NCI-H187 (cell line): ENCODE measurements at places on chromosomes 6 and 20.

GRCh38 chr6:54157405-54157804, 46.2 kb downstream of the MLIP start:
- DNase-seq = no peak

GRCh38 chr6:11855743-11856142, 77.1 kb upstream of the ADTRP start:
- no peak for DNase-seq

DNA sequence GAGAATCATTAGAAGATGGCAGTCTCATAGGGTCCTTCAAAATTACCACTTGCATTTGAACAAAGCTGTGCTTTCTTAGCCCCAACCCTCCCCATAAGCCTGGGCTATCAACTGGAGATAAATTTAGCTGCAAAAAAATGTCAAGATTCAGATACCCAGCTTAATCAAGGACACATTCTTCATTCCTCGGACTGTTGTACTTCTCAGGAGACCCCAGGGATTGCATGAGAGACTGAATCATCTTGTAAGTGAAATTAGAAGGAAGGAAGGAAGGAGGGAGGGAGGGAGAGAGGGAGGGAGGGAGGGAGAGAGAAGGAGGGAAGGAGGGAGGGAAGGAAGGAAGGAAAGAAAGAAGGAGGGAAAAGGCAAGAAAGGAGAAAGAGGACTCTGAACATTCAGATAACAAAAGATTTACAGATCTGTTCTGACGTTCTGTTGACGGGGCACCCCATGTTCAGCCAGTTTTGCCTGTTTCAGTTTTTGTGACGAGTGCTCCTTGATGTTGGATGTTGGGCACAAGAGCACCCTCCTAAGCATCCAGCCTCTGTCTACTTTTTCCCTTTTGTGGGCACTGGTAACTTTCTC, 498.7 kb downstream of the PREX1 start:
- no peak for DNase-seq

GRCh38 chr20:61932199-61932592, 133.5 kb downstream of the TAF4 start:
- DNase-seq = no peak

DNA sequence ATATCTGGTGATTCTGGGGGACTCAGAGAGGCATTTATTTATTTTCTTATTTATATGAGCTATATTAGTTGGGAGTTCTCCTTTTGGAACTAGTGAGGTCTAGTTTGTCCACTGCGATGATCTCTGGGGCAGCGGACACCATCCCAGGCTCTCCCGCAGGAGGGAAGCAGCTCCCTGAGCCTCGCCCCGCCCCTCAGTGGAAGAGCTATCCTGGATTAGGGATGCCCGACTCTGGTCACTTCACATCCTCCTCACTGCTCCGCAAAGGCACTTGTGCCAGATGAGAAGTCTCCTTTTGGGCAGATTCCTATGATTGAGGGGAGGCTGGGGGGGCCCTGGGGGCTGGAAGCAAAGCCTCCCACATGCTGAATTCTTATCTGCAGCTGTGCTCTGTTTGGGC, 3.6 kb upstream of the MAS1 start:
- no peak for DNase-seq

DNA sequence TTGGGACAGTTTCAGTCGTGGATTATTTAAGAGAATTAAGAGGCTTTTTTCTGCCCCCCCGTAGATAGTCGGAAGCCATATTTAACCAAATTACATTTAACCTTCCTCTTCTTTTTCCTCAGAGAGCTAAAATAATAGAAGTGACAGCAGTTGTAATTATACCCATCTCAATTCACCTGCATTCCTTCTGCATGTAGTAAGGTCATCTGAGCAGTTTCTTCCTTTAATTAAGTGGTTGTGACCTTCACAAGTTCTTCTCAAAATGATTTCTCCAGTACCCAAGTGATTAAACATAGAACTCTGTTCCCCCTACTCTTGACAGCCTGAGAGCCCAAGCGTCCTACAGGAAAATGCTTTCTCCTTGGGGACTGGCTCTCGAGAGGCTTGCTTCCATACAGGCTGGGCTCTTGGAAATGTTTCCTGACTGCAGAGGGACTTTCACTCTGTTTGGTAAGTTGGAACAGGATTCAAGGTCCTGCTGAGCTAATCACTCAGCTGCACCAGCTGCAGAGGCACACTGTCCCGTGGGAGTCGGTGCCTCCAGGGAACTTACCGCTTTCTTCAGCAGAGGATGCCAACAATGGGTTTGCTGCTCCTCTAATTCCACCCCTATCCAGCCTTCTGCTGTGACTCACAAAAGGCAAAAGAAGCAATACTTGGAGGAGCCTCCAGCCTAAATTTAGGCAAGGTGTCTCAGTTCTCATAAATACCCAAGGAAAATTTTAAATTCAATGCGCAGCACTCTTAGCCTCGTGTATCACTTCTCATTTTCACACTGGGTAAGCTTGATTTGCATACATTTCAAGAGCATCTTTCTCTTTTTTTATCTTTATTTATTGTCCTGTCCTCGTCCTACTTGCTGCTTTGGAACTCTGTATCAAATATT, 414.9 kb downstream of the KIF16B start:
- DNase-seq = no peak

DNA sequence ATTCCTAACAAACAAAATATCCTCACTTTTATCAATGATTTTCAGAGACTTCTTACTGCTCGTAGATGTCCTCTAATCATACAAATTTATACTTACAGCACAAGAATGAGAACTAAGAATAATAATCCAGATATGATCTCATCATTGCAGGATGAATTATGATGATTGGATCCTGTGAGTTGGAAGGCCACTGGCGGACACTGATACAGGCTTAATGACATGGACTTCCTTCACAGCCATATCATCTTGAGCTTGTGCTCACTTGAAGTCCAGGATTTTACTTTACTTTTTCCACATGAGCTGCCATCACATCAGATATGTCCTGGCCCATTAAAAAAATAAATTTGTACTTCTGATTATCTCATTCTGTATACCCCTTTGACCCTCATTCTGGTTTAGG, 94.3 kb downstream of the NKAIN2 start:
- DNase-seq = no peak

- DNase-seq = no peak
Observed at GRCh38 chr20:36167902-36168503, 13.5 kb downstream of the EPB41L1 start.

DNA sequence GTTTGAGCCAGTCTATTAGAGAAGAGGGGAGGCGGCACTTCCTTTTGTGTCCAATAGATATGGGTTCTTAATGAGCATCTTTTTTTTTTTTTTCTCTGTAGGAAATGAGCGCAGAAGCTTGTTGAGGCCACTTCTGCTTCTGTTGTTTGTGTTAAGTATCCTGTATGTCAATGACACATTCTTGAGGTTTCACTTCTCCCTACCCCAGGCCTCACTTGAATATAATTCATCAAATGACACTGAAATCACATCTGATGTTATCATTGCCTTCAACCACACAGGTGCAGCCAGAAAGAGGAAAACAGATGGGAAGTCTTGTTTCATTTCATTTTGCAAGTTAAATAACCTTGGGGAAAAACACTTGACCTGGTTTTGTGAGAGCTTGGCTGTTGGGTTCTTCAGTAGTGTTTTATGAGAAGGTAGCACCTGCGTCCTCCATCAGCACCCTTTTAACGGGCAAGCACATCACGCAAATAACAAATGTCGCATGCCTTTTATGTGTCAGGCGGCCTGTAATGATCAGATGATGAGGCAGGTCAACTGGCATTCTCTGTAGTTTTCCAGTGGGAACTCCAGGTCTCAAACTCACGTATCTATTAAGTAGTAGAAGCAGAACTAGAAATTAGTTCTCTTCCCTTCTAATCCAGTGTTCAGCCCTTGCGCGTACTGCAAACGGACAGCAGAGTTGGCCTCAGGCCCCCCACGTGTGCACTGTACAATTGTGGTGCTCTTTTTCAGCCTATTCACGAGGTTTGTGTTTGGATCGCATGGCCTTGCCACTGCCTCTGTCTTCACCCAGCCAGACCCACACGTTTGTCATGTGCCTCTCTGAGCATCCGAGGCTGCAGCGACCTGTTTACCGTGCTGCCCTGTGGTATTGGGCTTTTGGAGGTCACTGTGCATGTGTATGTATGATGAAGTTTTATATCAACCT, 23.5 kb downstream of the PLEKHG1 start:
- DNase-seq = peak; percentile 71

- DNase-seq = no peak
Observed at GRCh38 chr6:134925800-134926199, 24.1 kb downstream of the ALDH8A1 start.

GRCh38 chr6:143539734-143540133, 28.2 kb upstream of the FUCA2 start:
- DNase-seq = no peak

- DNase-seq = no peak
Observed at GRCh38 chr6:21772884-21773575, 179.5 kb downstream of the SOX4 start.

- DNase-seq = no peak
Observed at GRCh38 chr6:14440940-14441781, 323.6 kb downstream of the CD83 start.

- no peak for DNase-seq
Observed at GRCh38 chr6:21149470-21149869, 444.1 kb upstream of the SOX4 start.

GRCh38 chr20:53841741-53842140, 228.7 kb downstream of the BCAS1 start:
- no peak for DNase-seq

DNA sequence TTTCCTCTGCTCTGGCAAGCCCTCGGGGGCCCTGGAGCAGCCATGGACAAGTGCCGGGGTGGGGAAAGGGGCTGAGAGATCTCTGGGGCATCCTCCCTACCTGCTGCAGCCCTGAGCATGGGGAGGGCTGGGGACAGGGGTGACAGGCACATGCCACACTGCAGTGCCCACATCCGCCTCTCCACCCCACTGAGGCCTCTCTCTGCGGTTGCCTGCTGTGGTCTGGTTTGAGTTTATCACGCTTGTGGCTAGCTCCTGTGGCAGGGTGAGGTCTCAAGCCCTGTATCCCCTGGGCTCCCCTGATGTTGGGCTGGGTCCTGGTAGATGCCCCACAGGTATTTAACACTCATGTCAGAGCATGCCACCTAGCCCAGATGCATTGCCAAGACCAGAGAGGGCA, 52.9 kb upstream of the MLN start:
- DNase-seq = no peak

GRCh38 chr6:61909486-61909885, 376.5 kb downstream of the KHDRBS2 start:
- no peak for DNase-seq

DNA sequence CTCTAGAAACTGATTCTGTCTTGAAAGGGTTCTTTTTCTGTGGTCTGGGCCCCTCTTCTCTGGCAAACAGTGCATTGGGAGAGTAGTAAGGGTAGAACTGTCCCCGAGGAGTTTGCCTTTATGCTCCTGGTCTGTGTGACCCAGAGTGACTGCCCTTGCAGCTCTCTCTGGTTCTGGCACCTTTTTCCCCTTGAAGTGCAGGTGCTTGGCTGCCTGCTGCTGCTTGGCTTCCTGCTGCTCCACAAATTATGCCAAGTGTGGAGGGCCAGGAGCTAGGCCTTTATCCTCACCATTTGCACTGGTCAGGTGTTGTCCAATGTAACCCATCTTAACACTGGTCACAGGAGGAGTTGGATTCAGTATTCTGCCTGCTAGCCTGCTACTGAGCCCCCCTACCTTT, 11.2 kb downstream of the KIZ start:
- no peak for DNase-seq

DNA sequence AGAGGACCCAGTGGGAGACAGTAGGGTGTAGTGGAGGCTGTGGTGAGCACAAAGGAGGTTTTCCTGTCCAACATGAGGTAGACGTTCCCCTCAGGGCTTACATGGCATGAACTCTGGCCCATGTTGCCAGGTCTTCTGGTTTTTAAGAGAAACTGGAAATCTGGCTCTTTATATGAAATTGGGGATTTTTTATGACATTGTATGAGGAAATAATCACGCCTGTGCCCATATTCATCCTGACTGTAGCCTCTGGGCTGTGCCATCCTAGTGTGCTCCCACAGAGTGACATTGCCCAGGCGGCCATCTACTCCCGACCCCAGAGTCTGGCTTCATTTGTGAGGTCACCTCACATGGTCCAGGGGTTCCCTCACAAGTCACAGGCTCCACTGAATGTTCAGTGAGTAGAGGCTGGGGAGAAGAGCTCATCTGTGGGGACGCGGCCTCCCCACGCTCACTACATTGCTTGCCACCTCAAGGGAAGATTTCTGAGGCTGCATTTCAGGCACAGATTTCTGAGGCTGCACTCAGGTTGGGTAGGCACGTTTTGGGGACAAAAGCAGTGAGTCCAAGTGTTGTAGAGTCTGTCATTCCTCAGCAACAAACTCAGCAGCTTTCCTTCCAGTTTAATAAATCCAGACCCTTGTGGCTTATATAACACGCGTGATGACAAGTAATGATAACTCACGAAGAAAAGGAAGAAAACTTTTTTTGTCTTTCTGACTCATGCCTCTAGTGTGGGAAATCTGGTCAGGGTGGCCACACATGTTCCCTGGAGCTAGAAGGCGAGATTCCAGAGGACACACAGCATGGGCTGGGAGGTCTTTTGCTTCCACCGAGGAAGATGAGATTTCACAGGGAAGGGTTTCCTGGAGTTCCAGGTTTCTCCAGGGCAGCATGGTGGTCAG, 41.7 kb downstream of the SLC24A3 start:
- DNase-seq = no peak

- DNase-seq = no peak
Observed at GRCh38 chr6:82129797-82130196, 117.7 kb downstream of the IBTK start.

- no peak for DNase-seq
Observed at GRCh38 chr6:91562955-91563354, 976.1 kb upstream of the MAP3K7 start.

- no peak for DNase-seq
Observed at GRCh38 chr6:150924808-150925589, 59.5 kb downstream of the MTHFD1L start.

DNA sequence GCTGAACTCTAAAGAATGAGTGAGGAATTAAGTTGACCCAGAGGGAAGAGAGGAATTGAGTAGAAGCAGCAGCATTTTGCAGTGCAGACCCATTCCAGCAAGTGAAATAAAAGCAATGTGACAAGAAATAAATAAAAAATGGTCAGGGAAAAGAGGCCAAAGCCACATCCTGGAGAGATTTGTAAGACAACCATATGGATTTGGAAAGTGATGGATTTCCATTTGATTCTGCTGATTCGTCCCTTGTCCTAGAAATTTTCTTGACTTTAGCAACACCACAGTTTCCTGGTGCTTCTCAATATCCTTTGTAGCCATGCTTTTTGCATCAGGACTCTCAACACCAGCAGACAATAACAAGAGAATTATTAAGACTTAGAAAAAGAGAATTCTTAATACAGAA, 29.8 kb downstream of the ANKEF1 start:
- DNase-seq = no peak

DNA sequence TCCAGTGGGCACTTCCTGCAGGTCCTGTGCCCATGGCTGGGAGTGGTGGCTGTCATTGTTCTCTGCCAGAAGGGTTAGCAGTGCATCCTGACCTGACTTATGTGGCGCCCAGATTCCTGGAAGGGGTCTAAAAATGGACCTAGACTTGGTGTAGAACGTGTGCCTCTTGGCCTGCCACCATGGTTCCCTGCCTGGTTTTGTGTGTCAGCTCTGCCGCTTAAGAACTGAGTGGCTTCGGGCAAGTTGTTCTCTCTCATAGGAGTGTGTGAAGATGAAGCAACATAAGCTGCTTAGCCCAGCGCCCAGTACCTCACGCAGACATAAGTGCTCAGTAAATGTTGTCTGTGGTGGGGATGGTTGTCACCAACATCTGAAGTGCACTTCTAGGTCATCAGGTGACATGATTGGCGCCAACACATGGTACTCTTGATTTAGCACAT, 52.1 kb downstream of the PTPN1 start:
- peak; percentile 56 for DNase-seq

- DNase-seq = peak; percentile 85
Observed at GRCh38 chr6:30690403-30691207, at the start of gene NRM. NRM (minus strand) TSS chr6:30690984; CDS start chr6:30690974, 10 bp downstream.
